ENCODE measurements at places on chromosomes 6 and 20. TPM values are rescaled to one million over a fixed set of nuclear protein-coding genes. Genes with fewer than 3 reads are reported as not detected.

DDO gene
- 3.4 TPM for total RNA-seq

SYS1 gene
- total RNA-seq = 37.2 TPM

PCNA gene
- total RNA-seq = 48.7 TPM

ARMH2 gene
- not detected for total RNA-seq

SIGLEC1 gene
- total RNA-seq = 3.3 TPM

PARD6B gene
- 16.8 TPM for total RNA-seq

BCAS1 gene
- 191 TPM for total RNA-seq

MSH5 gene
- total RNA-seq = 29.9 TPM

ANKRD66 gene
- not detected for total RNA-seq

SSTR4 gene
- total RNA-seq = not detected

DCDC2 gene
- 3.2 TPM for total RNA-seq

DZANK1 gene
- 2.6 TPM for total RNA-seq

DNA sequence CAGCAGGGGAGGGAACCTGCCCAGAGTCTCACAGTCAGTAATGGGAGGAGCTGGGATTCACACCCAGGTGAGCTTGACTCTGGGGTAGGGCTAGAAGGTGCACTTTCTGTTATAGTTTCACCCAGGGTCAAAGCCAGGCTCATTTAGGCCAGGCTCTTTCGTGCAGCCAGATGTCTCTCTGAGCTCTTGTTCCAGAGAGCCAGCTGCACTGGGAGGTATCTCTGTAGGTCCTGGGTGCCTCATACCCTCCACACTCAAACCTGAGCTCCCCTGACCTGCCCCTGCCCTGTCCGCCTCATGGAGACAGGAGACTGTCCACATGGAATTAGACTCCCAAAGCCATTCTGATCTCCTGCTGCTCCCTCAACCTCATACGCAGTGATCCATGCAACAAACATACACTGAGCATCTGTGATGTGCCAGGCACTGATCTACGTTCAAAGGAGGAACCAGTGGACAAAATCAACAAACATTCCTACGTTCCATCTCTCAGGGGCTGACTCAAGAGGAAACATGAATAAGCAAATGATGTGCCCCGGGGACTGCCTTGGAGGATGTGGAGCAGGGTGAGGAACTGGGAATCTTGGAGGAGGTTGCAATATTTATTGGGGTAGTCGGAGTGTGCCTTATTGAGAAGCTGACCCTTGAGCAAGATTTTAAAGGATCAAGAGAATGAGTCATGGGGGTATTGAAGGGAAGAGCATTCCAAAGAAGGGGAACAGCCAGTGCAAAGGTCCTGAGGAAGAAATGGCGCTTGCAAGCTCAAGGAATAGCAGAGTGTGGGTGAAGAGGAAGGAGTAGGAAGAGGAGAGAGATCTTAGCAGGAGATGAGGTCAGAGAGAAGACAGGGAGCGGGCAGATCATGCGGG is 71.3 kb upstream of the TOX2 start:
- DNase-seq = no peak

DNA sequence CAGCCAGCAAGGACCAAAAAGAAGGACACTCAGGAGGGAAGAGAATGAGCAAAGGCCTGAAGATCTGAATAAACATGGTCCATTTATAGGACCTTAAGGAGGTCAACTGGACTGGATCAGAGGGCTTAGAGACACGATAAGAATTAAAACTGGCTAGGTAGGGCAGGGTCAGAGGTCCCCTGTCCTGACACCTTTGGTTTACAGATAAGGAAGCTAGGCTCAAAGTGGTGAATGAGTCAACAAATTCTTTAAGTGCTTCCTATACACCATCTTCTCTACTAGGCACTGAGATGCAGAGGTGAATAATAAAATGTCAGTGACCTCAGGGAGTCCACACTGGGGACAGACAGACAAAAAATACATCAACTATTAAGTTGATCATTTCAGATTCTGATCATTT is 70.3 kb downstream of the HIVEP2 start:
- no peak for DNase-seq

- no peak for DNase-seq
These were observed 23.6 kb upstream of the APCDD1L start for GRCh38 chr20:58538752-58539151.

DNA sequence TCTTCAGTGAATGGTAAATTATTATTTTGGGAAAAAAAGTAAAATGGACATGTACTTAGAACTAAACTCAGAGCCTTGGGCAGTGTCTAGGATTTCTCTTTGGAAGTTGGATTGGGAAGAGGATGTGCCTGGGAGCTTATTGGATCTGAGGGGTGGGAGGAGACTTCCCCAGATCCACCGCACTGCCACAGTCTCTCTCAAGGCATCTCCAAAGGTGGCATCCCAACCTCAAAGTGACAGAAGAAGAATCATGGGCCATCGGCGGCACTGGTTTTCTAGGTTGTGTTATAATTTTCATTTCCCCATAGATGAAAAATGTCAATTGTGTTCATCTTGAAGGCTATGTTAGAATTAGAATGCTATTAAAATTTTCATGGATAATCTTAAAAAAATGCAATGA is 66.8 kb upstream of the CD93 start:
- DNase-seq = no peak

DNA sequence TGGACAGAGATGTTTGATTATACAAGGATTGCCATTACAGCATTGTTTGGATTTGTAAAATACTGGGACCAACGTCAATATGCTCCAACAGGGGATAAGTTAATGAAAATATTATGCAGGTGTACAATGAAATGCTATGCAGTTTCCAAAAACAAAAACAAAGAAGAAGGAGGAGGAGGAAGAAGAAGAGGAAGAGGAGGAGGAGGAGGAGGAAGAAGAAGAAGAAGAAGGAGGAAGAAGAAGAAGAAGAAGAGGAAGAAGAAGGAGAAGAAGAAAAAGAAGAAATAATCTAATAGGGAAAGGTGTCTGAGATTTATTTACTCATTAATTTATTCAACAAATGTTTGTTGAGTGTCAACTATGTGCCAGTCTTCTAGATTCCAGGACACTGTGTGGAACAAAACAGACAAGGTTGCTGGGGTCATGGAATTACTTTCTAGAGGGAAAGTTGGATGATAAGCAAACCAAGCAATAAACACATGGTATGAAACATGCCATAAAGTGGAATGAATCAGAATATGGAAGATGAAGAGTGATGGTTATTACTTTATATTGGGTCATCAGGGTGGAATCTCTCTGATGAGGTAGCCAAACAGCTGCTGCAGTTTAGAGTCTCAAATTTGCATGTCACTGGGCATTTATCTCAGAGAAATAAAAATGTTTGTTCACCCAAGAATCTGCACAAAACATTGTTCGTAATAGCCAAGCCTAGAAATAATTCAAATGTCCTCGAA is 6.3 kb upstream of the TRIM27 start:
- no peak for DNase-seq

DNA sequence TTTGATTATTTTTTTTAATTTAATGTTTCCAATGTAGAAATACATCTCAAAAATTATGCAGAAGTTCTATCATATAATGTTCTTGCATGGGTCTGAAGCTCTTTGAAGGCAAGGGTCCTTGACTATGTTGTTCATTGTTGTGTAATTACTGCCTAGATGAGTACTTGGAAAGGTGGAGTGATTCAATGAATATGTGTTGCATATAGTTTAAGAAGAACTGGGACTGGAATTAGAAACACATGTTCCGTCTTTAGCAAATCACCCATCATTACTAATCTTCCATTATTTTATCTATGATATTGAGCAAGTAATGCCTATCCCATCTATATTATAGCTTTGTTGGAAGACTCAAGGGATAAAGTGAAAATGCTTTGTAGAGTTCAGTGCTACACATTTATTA is 147.3 kb downstream of the LAMA2 start:
- DNase-seq = no peak

DNA sequence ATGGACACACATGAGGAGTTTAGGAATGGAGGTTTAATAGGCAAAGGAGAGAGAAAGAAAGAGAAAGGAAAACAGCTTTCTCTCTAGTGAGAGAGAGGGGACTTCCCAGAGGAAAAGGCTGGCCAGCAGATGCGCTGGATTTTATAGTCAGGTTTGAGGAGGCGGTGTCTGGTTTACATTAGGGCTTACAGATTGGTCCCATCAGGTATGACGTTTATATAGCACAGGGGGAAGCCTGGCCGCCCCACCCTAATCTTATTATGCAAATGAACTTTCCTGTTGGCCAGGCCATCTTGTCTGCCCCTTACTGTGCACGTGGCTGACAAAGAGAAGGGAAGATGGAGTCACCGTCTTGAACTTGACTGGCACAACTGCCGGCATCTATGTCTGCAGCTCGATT is 86.6 kb upstream of the QKI start:
- DNase-seq = no peak

DNA sequence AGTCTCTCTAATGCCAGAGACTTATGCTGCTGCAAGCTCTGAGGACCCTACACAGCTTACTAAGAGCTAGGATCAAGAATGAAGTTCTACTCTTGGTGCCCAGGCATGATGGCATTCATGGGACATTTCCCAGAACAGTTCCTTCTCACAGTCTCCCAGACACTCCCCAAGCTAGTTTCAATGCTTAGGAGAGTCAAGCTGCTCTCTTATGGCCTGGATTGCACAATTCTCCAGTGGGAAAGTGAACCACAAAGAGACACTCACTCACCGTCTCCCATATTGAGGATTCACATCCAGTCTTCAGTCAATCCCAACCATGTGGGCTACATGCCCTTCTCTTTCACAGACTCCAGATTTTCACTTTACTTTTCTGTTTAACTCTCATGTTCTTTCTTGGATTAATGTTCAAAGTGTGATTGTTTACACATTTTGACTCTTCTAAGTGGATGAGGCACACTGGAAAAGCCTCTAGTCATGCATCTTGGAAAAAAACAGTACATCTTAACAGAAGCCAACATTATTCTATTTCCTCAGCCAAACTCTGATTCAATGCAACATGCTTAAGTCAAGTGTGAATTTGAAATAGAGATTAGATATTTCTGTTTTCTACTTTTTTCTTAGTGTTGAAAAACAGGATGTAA is 447.8 kb upstream of the BTBD3 start:
- DNase-seq = no peak

- DNase-seq = no peak
These were observed 81.9 kb upstream of the CEP162 start for GRCh38 chr6:84309336-84309735.

DNA sequence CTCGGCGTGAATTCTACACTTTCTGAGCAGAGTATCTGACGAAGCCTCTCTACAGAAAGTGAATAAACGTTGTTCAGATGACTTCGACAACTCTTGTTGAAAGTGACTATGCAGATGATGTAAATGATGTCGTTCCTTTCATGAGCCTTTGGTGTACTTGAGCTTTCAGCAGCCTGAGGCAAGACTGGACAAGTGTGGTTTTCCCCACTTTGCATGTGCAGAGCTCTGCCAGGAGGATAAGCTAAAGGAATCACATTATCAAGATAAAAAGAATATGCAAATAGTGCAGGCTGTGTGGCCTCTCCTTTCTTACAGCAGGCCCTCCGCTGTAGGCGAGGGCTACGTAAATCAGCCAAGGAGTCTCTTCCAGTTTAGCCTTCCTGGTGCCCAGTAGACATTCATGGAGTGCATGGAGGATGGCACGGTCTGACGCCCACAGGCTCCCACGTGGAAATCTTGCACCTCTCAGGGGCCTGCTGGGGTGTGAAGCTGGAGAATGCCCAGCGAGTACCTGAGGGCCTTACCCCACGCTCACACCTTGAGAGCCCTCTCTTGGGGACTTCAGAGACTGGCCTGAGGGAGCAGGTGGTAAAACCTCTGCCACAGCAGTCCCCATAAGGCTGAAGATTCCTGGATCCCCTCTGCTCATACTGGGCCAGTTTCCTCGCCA is 54.9 kb downstream of the RPP40 start:
- DNase-seq = no peak

DNA sequence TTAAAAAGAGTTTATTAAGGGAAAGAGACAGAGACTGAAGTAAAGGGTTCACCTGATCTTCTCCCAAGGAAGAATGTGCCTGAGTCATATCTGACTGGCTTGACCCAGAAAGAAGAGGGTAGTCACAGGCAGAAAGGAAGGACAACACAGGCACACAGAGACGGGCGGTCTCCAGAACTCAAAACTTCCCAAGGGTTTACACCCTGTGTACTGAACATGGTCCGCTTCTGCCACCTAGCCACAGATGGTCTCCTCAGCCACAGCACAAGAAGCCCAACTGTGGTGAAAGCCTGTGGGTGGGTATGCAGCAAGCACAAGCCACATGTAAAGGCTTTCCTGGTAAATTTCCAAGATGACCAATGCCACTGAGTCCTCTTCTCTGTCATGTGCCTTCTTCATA is 17.2 kb downstream of the UNC5CL start:
- DNase-seq = no peak

DNA sequence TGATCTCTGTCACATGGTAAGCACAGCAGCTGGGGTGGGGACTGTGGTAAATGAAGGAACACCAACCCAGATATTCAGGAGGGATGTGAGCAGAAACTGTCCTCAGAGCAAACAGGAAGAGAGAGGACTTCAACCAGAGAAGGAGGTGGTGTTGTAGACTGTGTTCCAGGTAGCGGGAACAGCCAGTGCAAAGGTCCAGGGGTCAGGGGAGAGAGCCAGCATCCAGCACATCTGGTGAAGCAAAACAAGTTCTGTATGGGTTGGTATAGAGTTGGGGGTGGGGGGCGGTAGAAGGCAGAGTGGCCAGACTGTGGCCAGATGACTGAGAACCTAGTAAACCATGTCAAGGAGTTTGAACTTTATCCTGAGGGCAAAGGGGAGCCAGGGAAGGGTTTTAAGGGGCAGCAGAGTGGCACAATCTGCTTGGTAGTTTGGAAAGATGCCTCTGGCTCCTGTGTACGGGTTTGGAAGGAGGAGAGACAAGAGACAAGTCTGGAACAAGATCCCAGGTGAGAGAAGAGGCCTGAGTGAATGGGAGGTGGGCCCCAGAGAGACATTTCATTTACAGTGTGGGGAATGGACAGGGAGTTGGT is 27.8 kb upstream of the TTPAL start:
- peak; percentile 43 for DNase-seq

- no peak for DNase-seq
These were observed 157.4 kb downstream of the HACE1 start for GRCh38 chr6:104702126-104702841.

DNA sequence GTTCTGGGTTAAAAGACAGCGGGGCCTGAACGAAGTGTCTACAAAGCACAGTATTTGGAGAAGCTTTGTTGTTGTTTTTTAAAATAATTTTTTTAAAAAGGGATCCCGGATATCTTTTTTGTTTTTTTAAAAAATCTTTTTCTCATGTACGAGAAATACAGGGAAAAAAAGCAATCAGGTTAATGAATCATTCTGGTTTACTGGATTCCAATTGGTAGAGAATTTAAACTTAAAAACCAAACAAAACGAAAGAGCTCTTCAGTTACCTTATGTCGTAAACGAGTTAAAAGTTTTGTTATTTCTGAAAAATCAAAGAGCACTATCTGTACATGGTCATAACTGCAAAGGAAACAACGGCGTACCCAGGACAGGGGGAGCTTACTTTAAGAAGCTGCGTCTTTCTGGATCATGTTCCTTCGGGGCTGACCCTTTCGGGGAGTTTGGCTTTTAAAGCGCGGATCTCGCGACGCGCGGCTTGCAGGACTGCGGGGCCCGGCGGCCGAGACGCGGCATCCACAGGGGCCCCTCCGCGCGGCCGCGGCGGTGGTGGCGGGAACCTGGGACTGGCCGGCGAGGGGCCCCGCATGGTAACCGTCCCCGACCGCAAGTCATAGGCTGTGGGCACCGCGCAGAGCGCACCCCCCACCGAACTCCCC is 927 bp downstream of the IL20RA start:
- no peak for DNase-seq

- DNase-seq = peak; percentile 33
These were observed 27.0 kb downstream of the TOX2 start for GRCh38 chr20:43941476-43942200.

- no peak for DNase-seq
These were observed 68.5 kb downstream of the FYN start for GRCh38 chr6:111804627-111805235.

- no peak for DNase-seq
These were observed 326.6 kb upstream of the RNF24 start for GRCh38 chr20:4341804-4342485.

GRCh38 chr6:57069228-57069627 is 20.8 kb upstream of the ZNF451 start:
- DNase-seq = no peak

All from mucosa of descending colon (tissue), 3 donors.